ENCODE measurements at places on chromosomes 5 and 9. TPM values are rescaled to one million over a fixed set of nuclear protein-coding genes. Genes with fewer than 3 reads are reported as not detected.

DNA sequence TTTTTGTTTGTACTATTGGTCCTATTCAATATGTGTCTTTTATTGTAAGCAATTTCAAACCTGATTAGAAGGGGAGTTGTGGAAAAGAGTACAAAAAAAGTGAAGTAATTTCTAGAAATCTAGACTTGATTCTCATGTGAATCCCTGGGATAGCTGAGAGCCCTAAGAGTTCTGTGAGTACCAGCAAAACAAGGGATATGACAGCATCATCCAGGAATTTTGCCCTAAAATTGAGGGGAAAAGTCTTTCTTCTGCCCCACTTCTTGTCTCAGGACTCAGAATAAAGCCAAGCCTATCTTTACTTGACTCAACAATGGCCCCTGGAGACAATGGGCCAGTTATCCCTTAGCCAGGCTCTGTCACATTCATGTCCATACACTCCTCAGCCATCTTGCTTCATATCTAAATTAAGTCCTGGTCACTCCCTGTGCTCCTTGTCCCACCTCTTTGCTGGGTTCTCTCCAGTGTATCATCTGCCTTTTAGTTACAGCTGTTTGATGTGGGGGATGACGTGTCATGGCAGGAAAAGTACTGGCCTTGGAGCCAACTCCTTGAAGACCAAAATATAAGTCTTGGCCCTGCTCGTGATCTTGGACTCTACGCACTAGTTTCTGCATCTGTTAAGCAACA, 81.2 kb downstream of the ADAMTS12 start:
- DNase-seq = no peak

DNA sequence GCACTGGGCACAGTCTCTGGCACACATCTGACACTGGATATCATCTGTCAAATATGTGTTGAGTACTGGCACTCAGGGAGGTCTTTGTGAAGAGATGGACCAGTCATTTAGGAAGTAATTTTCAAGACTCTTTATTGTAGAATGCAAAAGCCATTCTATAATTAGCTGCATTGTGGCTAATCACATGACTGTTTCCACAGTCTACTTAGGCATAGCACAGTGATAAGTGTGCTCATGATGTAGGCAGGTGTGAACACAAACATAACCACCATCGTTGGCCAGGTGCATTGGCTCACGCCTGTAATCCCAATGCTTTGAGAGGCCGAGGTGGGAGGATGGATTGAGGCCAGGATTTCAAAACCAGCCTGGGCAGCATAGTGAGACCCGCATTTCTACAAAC, 62.2 kb downstream of the CFAP77 start:
- DNase-seq = no peak

- DNase-seq = no peak
Measured at GRCh38 chr5:6812800-6813731, 99.8 kb downstream of the TENT4A start.

DNA sequence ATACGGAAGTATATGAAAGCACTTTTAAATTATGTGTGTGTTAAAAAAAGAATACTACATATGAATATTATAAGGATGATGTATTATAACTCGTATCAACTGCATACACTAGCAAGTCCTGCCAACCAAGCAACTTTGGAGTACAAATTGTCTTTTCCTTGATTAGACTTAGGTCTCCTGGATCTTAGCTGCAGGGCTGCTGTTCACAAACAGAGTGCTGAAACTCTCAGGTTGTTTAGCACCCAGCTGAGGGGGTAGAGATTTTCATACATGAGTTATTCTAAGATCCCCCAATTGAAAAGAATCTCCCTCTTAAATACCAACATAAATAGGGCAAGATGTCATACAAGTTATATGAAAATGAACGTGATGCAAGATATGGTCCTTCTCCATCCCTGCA, 149.8 kb upstream of the TNC start:
- no peak for DNase-seq

DNA sequence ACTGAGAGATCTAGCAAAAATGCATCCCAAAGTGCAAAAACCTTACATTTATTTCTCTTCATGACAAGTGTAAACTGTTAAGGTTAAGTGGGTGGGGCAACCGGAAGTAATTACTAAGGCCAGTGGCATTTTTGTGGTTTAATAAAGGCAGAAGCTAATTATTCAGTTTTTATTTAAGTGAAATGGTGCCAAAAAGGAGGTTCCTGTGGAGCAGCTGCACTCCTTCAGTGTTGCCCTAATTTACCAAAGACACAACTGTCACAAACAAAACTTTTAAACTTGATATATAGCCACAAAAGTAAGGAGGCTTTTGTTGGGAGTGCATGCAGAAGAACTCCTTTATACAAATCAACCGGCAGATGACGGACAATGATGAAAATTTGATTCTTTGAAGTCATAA, 81.6 kb downstream of the NDUFS4 start:
- no peak for DNase-seq

DNA sequence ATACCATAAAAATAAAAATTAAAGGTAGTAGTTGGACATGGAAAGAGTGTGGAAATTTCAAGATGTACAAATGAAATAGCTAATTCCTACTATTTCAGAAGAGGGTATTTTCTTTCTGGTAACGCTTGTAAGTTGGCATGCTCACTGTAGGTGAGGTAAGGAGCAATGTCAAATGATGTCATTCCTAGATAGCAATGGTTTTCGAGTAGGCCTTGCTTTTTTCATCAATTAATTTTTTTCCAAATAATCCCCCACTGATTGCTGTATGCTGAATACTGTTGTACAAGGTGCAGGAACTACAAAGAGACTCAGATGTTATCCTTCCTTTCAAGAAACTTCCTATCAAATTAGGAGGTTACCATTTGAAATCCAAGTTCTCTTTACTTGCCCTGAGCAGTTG, 928 bp upstream of the SELENOP start:
- no peak for DNase-seq

GRCh38 chr9:16809912-16810610, 60.4 kb downstream of the BNC2 start:
- no peak for DNase-seq

The TPRN gene
- 14.1 TPM for total RNA-seq

- DNase-seq = no peak
Measured at GRCh38 chr9:128475867-128476266, 20.1 kb downstream of the ODF2 start.

The CDKN2B-AS1 gene
- total RNA-seq = 0.74 TPM

All from CD8-positive, alpha-beta memory T cell (primary cell).